ENCODE measurements at places on chromosomes 7 and 10. TPM values are rescaled to one million over a fixed set of nuclear protein-coding genes. Genes with fewer than 3 reads are reported as not detected.

DNA sequence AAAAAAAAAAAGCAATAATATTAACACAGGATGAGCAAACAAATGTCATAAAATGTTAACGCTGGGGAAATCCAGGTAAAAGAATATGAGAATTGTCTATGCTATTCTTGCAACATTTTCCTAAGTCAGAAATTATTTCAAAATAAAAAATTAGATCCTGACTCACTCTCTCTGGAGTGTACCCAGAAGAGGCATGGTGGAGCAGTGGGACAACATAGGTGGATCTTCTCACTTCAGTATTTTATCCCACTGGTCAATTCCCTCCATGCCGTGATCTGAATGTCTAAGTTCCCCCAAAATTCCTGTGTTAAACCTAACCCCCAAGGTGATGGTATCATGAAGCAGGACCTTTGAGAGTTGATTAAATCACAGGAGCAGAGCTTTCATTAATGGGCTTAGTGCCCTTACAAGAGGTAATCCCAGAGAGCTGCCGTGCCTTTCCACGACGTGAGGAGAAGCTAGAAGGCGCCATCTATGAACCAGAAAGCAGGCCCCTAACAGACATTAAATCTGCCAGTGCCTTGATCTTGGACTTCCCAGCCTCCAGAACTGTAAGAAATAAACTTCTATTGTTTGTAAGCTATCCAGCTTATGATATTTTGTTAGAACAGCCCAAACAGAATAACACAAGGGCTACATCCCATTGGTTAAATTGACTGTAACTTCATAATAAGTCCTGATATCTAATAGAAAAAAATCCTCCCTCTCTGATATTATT lies 35.2 kb downstream of the USP6NL start:
- DNase-seq, result no peak

DNA sequence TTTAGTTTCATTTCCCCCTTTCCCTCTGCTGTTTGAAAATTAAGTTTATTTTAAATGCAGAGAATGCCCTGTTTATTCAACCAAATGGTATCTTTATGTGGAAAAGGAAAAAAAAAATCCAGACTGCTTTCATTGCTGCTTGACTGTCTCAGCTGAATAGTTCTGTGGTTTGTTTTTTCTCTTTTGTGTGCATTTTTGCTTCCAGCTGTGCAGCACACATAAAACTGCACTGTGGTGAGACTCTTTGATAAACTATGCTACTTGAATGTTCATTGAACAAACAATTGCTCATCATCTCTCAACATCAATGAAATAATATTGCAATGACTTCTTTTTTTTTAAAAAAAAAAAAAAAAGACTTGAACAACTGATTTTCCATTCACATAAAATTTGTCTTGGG lies 78.6 kb upstream of the GLI3 start:
- DNase-seq, result no peak

DNA sequence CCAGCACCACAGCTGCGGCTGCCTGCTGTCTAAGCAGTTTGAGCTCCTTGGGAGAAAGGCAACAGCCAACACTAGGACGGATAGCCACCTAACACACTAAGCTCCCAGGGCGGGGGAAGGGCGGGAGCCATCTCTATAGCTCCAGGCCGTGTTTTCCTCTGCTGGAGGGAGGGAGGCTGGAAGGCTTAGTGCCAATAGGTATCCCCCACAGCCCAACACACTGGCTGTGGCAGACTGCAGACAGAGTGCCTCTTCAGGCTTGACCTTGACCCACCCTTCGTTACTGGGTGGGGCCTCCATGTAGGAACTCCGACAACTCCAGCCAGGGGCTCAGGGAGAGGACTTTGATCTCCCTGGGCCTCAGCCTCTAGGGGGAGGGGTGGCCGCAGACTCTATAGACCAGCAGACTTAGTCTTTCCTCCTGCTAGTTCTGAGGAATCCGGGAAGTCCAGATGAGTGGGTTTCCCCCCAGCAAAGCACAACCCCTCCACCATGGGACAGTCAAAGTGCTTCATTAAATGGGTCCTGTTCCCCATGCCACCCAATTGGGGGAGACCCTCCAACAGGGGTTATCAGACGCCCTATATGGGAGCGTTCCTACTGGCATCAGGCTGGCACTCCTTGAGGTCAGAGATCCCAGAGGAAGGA lies 314.4 kb upstream of the MKI67 start:
- no peak for DNase-seq

GRCh38 chr10:43735907-43736306 lies 87.2 kb upstream of the ZNF32 start:
- no peak for DNase-seq

- no peak for DNase-seq
Measured at GRCh38 chr10:11446133-11446532, 165.3 kb downstream of the USP6NL start.

GRCh38 chr10:48199580-48200377 lies 74.7 kb downstream of the FRMPD2 start:
- no peak for DNase-seq

DNA sequence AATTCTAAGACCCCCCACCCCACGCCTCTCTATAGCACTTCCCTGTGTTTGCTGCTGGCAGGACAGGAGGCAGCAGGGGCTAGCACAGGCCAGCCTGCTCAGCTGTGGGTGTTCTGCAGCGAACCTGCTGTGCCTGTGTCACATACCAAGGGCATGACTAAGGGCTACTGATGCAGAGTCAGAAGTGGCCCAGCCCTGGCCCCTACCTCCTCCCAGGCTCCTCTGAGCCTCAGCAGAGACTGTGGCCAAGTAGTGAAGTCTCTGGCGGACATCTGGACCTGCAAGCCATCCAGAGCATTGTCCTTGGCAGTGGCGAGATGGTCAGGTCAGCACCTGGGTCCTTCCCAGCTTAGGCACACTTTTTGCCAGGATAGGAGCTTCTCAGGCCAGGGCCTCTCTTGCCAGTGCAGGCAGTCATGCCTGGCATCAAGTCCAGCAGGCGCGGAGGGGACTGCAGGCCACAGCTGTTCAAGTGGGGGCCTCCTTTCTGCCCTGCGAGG lies 116.3 kb upstream of the RET start:
- DNase-seq, result no peak

DNA sequence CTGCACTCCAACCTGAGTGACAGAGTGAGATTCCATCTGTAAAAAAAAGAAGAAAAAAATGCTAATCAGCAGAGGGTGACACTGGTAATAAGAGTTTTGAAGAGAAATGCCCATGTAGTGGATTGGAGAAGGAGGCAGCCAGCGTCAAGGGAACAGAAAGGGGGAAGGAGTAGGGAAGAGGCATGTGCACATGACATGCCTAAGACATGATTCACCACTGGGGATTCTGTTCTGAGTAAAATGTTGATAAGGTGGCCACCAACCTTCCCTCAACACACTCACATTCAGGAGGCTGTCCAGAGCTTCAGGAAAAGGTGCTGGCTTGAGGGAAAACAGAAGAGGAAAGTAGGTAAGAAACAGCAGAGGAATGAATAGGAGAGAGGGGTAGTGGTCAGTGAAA lies 39.9 kb downstream of the AKR1D1 start:
- DNase-seq, result no peak

DNA sequence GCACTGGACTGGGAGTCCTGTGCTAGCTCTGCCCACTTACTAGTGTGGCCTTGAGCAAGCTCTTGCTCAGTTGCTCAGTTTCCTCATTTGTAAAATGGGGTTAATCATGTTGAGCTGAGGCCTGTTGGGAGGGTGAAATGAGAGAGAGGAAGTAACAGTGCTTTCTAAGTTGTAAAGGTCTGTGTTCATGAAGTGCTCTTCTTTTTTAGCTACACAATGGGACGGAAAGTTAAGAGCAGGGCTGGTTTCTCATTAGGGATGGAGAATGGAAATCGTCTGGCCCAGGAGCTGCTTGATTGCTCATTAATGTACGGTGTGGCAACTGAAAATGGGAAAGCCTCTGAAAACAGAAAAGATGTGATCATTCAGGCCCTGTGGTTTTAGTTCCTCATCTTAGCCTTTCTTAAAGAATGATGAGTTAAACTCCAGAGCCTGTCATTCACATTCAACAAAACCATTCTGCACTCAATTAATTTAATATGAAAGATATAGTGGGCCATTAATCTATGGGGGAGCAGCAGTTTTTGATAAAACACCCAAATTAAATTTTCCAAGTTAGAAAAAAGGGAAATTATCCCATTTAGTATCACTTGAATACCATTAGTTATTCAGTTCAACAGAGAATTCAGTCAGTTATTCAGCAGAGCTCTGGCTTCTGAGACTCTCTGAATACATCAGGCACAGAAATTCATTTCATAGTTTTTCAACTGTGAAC lies 60.5 kb downstream of the SH2D4B start:
- no peak for DNase-seq

DNA sequence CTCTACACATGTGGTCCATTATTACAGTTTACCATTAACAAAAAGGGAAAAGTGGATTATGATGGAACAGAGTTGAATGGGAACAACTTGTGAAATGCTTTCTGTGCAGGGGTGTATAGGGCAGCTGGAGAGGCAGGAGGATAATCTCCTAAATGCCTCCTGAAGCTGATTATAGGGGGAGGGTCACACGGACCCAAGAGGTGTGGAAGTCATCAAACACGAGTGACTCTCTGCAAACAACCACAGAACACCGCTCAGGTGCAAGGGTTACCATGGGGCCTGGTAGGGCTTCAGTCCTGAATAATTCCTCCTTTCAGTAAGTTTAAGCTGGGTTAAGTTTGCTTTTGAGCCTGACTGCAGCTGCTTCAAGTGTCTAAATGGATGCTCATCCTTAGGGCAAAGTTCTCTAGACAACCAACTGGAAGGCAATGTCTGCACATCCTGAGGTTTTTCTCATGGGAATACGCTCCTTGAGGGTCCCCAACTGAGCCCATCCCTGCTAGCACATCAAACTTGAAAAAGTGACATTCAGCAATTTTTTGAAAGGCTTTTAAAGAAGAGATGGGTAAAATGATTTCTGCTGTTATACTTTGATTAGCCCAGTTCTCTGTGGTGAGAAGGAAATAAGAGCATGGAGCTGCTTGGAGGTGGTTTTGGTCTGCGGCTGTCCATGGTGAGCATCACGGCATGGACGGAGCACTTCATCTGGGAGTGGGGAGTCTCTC lies 1.9 kb downstream of the PDE6C start:
- no peak for DNase-seq

- no peak for DNase-seq
Measured at GRCh38 chr7:44643206-44643605, 36.8 kb downstream of the OGDH start.

GRCh38 chr10:106442223-106442622 lies 722.3 kb downstream of the SORCS1 start:
- DNase-seq, result no peak

Gene CLDN4
- 2.7 TPM for total RNA-seq

Gene RPS24
- 1,219 TPM for total RNA-seq

Gene PDE6C
- not detected for total RNA-seq

Gene TLX1
- total RNA-seq, result not detected

Gene CLCN1
- not detected for total RNA-seq

Gene WNT8B
- not detected for total RNA-seq
